ENCODE measurements at places on chromosomes 7 and 10.

- no peak for DNase-seq
Measured at GRCh38 chr10:113960617-113961181, 83.0 kb upstream of the ADRB1 start.

- DNase-seq: no peak
Measured at GRCh38 chr10:83522881-83523386, 616.4 kb upstream of the GHITM start.

GRCh38 chr7:129435414-129435829 lies 1.2 kb downstream of the STRIP2 start:
- no peak for DNase-seq

DNA sequence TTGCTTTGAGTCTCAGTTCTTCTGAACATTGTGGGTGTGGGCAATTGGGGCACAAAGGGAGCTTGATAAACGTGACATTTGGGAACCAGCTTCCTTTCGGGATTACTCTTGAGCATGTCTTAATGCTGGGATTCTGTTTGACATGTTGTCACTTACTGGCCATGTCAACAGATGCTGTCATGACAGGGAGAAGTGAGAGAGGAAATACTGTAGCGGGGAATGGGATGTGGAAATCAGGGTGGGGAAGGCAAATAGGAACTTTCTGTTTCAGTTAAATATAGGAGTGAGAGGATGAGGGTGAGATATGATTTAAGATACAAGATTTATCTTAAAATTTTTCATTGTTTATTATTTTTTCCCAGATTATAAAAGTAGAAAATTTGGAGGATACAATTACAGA lies 83.9 kb downstream of the SEC23IP start:
- DNase-seq: no peak

DNA sequence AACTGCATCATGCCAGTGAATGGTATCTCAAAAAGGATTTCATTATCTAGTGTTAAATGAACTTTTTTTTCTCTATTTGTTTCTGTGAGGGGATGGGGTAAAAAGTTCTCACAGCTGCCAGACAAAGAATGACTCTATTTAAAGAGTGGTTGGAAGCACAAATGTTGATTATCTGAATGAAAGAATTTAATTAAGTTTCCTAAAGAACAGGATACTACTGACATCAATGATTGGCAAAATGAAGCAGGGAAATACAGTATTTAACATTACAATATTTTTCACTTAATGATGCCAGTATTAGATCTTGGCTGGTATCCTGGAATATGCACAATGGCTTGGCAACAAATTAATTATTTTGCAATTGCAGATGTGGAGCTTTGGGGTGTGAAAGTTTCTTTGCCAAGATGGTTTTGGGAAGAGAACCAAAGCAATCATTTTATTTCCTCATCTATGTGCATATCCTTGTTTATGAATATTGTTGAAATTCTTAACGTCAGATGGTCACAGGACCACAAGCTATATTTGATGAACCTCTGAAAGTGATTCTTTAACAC lies 336.8 kb downstream of the ARL4A start:
- no peak for DNase-seq

GRCh38 chr7:125491137-125491536 lies 561.5 kb upstream of the POT1 start:
- DNase-seq: no peak

- no peak for DNase-seq
Measured at GRCh38 chr7:128335730-128336129, 8.0 kb downstream of the RBM28 start.

GRCh38 chr7:47026780-47027361 lies 555.0 kb downstream of the TNS3 start:
- DNase-seq: no peak

GRCh38 chr10:28815681-28816080 lies 138.4 kb downstream of the BAMBI start:
- DNase-seq: no peak

DNA sequence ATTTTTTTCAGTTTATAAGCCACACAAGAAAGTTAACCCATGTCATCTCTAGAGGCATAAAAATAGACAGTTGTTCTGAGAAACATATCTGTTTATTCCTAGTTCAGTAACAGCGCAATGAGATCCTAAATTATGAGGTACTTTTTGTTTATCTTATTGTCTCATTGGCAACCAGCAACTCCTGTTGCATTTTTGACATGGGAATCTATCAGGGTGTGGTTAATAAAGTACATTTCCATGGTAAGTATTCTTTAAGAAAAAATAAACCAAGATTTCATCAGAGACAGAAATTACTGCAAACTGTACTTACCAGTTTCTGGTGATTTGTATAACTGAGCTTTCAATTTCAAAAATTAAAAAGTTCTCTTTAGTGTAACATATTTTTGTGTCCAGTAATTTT lies 9.0 kb downstream of the FAS start:
- no peak for DNase-seq

GRCh38 chr10:1002425-1003006 lies 14.3 kb downstream of the GTPBP4 start:
- no peak for DNase-seq

DNA sequence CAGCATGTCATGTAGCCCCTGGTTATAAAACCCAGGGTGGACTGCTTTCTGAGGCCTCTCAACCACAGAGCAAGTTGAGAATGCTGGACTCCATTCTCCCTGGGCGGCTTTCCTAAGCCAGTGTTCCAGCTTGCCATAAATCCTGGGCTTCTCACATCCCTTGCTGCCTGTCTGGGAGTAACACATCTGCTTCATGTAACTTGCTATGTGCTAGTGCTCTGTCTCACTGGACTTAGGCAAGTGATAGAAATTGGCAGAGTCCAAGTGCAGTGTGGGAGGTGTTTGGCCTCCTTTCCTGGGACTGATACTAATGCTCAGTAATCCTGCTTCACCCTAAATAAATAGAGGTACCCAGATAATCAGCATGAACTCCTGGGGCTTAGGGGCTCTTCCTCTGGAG lies 277.1 kb upstream of the POM121L12 start:
- no peak for DNase-seq

GRCh38 chr10:35626971-35627507 lies 15.1 kb downstream of the FZD8 start:
- no peak for DNase-seq

- no peak for DNase-seq
Measured at GRCh38 chr7:103149808-103150180, 895 bp upstream of the NAPEPLD start.

Measured in activated CD4-positive, CD25-positive, alpha-beta regulatory T cell (primary cell).